ENCODE measurements at places on chromosomes 2 and 18.
A peak's percentile ranks its signal among the peaks of the same experiment; 100 is the strongest.

- no peak for DNase-seq
These were observed 98.6 kb downstream of the AGAP1 start for GRCh38 chr2:235592430-235592829.

GRCh38 chr2:176111309-176111663, 4.2 kb downstream of the HOXD11 start:
- DNase-seq: peak; percentile 97

- no peak for DNase-seq
These were observed 34.2 kb downstream of the GRHL1 start for GRCh38 chr2:9985531-9986328.

DNA sequence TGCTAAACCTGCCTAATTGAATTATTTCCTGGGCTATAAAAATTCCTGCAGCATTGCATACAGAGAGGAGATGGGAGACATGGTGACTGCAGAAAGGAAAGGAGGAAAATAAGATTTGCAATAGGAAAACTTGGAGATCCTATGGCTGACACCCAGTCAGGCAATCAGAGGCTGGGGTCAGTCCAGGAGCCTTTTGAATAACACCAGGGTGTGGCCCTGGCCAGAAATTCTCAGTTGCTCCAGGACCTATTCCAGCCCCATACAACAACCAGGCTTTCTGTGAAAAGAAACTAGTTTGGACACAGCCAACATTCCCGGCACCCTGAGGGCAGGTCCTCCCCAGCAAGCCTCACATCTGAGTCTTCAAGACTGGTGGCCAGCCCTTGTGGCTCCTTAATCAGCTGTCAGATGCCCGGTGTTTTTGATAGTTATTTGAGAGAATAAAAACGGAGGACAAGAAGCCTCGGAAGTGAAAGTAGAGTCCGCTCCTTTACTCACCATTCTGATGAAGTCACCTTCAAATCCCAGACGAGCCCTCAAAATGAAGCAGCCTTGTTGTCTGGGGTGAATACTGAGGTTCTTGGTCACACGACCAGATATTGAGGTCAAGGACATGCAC, 31.1 kb upstream of the GMCL1 start:
- no peak for DNase-seq

- DNase-seq: peak; percentile 20
These were observed 29.2 kb upstream of the CERS6 start for GRCh38 chr2:168426861-168427260.

GRCh38 chr2:134232461-134232860, 21.4 kb upstream of the MGAT5 start:
- peak; percentile 13 for DNase-seq

GRCh38 chr2:219441451-219442255, 7.0 kb downstream of the SPEG start:
- DNase-seq: no peak

DNA sequence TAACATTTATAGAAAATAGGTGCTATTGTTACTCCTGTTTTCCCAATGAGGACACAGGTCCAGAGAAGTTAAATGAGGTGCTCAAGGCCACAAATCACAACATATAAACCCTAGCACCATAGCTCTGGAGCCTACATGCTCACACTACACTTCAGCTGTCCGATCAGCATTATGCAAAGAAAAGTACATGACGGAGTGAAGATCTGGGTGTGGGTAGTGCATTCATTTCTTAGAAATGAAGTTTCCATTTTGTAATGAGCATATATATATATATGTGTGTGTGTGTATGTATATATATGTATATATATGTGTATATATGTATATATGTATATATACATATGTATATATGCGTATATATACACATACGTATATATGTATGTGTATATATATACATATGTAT, 30.2 kb upstream of the MRPL19 start:
- DNase-seq: no peak

GRCh38 chr2:850429-850828, 100.2 kb upstream of the SNTG2 start:
- DNase-seq: no peak

DNA sequence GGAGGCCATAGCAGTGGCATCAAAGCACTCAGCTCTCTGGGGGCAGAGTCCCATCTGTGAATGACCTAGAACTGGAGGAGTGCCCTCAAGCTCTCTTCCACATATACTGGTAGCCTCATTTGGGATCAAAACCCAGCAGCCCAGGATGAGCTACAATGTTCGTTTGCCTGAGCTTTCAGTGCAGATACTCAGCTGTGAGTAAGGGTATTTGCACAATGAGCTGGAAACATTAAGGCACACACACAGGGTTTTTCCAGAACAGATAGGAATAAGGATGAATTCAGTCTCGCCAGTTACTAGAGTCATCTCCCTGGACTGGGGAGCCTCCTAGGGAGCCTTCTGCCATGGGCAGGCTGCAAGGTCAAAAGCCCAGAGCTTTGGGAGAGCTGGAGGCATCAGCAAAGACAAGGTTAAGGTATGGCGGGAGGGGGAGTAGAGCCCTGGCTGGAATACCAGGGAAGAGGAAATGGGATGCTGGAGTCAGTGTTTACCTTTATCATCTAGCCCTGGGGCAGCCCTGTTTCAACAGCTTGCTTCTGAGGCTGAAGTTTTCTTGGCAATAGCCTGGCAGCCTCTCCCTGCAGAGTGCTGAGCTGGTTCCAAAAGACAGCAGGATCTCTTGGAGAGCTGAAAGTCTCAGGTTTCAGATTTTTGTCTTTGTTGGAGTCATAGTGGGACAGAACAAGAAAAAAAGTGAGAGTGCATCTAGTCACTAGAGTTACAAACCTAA, 187.7 kb downstream of the LOXHD1 start:
- no peak for DNase-seq

DNA sequence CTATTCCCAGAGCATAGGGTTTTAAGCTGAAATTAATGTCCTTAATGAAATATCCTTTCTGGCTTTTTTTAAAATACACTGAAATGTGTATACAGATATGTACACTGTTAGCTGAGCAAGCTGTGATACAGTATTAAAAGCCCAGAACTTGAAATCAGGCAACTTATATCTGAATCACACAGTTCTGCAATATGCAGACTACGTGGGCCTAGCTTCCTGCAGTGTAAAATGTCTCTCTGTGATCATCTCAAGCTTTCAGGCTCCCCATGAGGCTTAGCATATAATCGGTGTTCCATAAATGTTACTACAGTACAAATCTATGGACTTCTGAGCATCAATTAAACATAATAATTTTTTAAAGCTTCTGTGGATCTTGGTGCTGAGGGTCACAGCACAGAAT, 8.2 kb downstream of the FBXO15 start:
- no peak for DNase-seq

DNA sequence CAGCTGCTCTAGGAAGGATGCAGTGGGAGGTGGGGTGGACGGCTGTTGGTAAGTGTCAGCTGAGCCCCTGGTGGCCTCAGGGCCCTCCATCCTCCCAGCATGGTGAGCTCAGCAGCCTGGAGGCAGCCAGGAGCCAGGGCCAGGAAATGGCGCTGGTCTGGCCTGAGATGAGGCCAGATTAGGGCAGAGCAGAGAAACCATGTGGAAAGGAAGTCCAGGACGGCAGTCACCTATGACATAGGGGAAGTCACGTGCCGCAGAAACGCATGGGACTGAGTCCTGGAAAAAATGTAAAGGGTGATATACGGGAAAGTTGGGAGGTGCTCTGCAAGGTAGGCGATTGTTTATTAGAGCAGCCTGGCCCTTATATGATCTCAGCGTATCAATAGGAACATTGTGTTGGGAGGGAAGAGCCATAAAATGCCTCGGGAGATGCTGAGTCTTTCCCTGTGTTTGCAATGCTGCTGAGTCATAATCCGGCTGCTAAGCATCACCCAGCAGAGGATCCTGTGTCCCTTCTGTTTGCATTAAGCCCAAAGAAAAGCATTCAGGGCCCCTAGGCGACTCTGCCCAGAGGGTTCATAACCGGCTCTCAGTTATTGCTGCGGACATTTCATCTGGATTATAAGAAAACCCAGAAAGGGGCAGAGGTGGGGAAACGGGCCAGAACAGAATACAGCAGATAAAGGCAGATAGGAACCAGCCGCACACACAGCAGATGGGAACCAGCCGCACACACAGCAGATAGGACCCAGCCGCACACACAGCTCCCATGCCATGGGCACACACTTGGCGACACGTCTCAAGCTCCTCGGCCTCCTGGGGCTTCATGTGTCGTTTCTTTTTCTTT, 30.3 kb upstream of the B3GNT7 start:
- DNase-seq: no peak

DNA sequence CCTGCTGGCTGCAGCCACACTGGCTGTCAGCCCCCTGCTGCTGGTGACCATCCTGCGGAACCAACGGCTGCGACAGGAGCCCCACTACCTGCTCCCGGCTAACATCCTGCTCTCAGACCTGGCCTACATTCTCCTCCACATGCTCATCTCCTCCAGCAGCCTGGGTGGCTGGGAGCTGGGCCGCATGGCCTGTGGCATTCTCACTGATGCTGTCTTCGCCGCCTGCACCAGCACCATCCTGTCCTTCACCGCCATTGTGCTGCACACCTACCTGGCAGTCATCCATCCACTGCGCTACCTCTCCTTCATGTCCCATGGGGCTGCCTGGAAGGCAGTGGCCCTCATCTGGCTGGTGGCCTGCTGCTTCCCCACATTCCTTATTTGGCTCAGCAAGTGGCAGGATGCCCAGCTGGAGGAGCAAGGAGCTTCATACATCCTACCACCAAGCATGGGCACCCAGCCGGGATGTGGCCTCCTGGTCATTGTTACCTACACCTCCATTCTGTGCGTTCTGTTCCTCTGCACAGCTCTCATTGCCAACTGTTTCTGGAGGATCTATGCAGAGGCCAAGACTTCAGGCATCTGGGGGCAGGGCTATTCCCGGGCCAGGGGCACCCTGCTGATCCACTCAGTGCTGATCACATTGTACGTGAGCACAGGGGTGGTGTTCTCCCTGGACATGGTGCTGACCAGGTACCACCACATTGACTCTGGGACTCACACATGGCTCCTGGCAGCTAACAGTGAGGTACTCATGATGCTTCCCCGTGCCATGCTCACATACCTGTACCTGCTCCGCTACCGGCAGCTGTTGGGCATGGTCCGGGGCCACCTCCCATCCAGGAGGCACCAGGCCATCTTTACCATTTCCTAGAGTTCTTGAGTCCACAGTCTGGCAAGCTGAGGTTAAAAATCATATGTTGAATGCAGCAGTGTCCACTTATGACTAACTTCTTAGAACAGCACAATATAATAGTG, 741 bp downstream of the GPR148 start:
- DNase-seq: no peak

GRCh38 chr2:116238511-116238910, 1576.0 kb upstream of the DDX18 start:
- DNase-seq: no peak

- DNase-seq: peak; percentile 29
These were observed 200.4 kb downstream of the INO80D start for GRCh38 chr2:205885492-205886099.

GRCh38 chr2:211755187-211755586, 783.4 kb downstream of the ERBB4 start:
- DNase-seq: no peak

GRCh38 chr2:72982219-72982618, 64.9 kb downstream of the EMX1 start:
- DNase-seq: no peak

GRCh38 chr2:9303528-9304225, 97.1 kb downstream of the ASAP2 start:
- DNase-seq: no peak

- DNase-seq: no peak
These were observed 198.9 kb downstream of the AGAP1 start for GRCh38 chr2:235692671-235693171.

DNA sequence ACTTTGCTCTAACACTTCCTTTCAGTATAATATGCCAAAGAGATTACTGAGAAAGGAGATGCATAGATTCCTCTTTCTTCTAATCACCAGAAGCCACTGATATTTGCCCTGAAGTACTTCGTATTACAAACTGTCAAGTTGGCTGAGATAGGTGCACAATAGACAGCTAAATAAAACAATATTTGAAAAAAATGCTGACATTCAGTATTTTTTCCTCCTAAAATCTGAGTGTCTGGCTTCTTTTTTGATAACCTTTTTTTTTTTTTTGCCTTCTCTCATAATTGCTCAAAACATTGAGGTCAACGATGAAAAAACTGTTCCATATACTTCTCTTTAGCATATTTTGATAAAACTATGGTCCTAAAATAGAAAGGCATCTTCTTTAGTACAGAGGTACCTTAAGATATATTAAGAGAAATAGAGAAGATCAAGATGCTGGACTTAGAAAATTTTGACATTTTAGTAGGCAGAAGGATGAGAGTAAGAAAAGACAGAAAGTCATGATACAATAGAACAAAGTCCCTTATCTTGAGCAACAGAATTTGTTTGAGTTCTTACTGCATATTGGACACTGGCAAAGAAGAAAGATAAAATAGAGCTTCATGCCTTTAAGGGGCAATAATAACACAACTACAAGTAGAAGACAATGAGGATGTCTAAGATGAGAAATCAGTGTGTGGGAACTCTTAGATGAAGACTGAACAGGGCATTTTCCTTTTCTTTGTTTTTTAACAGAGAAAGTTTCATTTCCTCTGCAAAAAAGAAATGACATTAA, 220.7 kb downstream of the PTH2R start:
- no peak for DNase-seq

- DNase-seq: no peak
These were observed 446.1 kb downstream of the ZNF804A start for GRCh38 chr2:185044323-185044874.

GRCh38 chr18:57813245-57813644, 10.1 kb upstream of the ATP8B1 start:
- DNase-seq: no peak

DNA sequence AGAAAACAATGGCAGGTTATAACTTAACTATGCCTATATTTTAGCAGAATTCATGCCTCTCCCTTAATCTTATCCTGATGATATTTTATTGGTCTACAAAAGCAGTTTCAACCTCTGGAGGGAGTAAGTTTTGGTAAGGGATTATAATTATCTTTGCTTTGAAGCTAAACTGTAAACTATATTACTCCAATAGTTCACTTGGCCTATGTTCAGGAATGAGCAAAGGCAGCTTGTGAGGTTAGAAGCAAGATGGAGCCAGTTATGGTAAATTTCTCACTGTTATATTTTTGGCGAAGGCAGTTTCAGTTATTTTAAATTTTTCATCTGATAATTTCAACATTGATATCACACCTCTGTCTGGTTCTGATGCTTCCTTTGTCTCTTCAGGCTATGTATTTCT, 192.5 kb upstream of the RGPD4 start:
- DNase-seq: no peak

DNA sequence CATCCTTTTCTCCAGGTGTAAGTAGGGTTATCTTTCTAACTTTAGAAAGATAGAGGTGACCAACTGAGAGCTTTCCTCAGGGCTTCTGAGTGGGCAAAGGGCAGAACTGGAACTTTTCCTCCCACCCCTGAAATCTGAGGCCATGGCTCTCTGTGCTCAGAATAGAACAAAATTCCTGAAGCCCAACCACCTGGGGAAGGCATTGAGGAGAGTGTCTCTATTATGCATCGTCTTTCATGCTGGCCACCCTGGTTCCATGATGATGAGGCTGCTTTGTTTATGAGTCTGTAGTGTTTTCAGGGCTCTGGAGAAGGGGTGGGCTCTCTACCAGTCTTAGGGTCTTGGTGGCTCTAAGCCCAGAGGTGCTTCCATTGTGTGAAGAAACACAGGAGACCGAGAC, 30.7 kb upstream of the IL1R1 start:
- DNase-seq: no peak

All from Kasumi-1 (cell line).